Stimulated activated CD8-positive, alpha-beta memory T cell treated with anti-CD3 and anti-CD28 coated beads, Interleukin-4, amount 100 ng/mL, for 4 hours (primary cell): ENCODE measurements at places on chromosomes 1 and 21.

GRCh38 chr1:41762251-41762650 is 156.5 kb downstream of the HIVEP3 start:
- DNase-seq, result no peak

GRCh38 chr1:114104949-114105348 is 48.7 kb downstream of the SYT6 start:
- DNase-seq, result no peak

DNA sequence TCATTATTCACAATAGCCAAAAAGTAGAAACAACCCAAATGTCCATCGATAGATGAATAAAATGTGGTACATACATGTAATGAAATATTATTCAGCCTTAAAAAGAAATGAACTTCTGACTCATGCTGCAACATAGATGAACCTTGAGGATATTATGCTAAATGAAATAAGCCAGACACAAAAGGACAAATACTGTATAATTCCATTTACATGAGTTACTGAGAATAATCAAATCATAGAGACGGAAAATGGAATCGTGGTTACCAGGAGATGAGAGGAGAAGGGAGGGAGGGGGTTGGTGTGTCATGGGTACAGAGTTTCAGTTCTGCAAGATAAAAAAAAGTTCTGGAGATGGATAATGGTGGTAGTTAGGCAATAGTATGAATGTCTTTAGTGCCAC is 184.1 kb downstream of the PSMG1 start:
- DNase-seq, result no peak

DNA sequence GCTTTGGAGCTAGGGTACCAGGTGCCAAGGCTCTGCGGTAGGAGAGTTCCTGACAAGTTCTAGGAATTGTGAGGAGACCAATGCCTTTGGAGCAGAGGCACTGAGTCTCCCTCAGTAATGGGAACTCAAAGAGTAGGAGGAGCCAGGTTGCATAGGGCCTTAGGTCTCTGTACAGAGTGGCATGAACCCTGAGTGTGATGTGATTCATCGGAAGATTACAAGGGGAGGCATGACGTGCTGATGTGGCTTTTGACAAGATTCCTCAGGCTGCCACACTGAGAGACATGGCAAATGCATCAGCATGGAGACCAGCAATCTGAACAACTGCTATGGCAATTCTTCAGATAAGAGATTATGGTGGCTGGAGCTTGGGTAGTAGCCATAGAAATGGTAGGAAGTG is 94.6 kb upstream of the SLC44A3 start:
- no peak for DNase-seq

- DNase-seq, result no peak
These were observed 422.2 kb upstream of the ZP4 start for GRCh38 chr1:238312969-238313368.

GRCh38 chr1:7334475-7335035 is 436.5 kb upstream of the VAMP3 start:
- no peak for DNase-seq
